ENCODE measurements at places on chromosomes 7 and 10.

- no peak for DNase-seq
Observed at GRCh38 chr7:122893486-122893885, 7.2 kb upstream of the CADPS2 start.

DNA sequence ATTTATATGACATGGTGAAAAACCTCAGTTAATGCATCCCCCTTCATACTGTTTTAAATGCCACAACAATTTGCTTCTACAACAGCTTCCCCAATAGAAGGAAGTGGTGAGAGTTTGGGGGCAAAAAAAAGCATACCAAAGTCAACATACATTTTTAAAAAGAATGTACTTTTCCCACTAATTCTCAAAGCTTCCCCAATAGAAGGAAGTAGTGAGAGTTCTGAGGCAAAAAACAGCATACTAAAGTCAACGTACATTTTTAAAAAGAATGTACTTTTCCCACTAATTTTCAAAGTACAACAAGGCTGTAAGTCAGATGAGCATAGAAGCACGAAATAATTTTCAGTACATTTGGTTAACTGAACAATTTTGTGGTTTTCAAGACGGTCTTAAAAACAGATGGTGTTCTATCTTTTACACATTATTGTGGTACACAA lies 24.0 kb downstream of the WASL start:
- DNase-seq, result no peak

- DNase-seq, result no peak
Observed at GRCh38 chr10:3292636-3293035, 120.1 kb upstream of the PITRM1 start.

DNA sequence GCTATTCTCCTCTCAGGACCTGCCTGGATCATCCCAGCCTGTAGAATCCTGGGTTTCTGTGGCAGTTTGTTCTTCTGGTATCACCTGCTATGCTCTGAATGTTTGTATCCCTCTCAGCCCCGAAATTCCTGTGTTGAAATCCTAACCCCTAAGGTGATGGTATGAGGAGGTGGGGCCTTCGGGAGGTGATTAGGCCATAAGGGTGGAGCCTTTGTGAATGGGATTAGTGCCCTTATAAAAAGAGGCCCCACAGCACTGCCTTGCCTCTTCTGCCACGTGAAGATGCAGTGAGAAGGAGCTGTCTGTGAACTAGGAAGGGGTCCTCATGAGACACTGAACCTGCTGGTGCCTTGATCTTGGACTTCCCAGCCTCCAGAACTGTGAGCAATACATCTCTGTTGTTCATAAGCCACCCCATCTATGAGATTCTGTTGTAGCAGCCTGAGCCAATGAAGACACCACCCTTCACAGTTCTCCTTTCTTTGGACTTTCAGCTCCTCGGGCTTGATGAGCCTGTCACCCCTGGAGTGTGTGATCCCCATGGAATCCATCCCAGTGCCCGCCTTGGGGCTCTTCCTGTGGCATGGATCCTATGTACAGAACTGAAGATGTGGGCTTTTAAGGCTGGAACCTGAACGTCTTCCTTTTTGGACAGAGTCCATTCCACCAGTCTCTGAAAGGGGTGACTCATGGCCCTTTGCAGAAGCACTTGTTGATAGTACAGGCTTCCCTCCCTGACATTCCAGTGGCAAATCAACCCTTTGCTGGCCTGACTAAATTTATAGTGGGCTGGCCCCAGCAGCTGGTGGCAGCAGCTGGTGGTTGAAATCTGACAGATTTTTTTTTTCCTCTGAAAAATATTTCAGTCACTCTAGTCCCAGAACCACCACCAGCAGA lies 138.0 kb downstream of the TACC2 start:
- no peak for DNase-seq

DNA sequence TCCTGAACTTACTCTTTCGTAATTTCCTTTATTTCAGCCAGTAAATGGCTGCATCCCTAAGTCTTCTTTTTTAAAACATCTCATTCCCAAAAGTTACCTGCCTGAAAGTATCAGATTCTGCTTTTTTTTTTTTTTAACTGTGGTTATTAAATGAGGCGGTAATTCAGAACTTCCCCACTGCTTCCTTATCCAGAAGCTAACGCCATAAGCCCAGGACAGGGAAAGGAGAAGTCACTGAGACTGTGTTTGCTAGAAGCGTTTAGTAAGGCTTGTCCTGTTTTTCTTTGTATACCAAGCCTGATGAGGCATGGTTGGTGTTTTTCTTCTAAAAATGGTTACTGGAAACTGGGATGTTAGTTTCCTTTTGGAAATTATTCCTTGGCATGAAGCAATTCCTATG lies 197.8 kb downstream of the CELF2 start:
- no peak for DNase-seq
